GM23338 (cell line): ENCODE measurements at places on chromosomes 3 and 15. TPM values are rescaled to one million over a fixed set of nuclear protein-coding genes. Genes with fewer than 3 reads are reported as not detected.
A peak's percentile ranks its signal among the peaks of the same experiment; 100 is the strongest.

DNA sequence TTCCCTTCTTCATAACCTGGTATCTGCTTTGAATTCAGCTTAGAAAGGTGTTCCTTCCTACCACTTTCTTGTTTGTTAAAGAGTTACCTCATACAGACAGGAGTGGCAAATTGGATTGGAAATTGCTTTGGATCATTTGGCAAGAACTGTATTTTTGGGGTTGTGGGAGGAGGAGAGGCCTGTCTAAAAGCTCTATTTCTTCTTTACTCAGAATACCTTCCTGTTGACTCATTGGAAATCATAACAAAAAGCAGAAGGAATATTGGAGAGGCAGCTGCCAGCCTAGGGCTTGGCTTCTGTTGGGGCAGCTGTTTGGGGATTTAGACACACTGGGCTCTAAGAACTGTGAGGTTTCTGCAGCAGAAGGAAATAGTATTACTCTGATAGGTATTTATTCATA lies 14.2 kb downstream of the IQGAP1 start:
- no peak for DNase-seq
- peaks cover 60% of the 10 kb centered on the region for H3K4me1 ChIP-seq
- no peaks in the 10 kb centered on the region for H3K36me3 ChIP-seq
- H3K27ac ChIP-seq: peak overlapping the region; percentile 18

DNA sequence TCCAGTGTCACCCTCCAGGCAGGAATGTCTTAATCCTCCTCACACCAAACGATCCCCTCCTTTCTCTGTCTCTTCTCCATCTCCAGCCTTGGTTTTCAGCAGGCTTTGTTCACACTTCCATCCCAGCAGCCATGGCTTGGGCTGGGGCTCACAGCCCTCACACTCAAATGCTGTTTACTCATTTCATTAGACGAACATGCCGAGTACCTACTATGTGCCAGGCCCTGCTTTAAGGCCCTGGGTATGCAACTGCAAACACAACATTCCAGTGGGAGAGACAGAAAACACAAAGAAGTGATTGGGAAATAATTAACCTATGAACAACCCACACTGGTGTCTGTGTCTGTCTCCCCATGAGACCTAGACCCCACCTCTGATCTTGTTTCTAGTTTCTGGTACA lies 43.9 kb downstream of the LYZL4 start:
- H3K36me3 ChIP-seq: no peaks in the 10 kb centered on the region
- H3K4me1 ChIP-seq: peaks cover 14% of the 10 kb centered on the region; the same call in 1 of the 2 replicates
- H3K27me3 ChIP-seq: no peaks in the 10 kb centered on the region
- H3K4me3 ChIP-seq: no peak overlapping the region
- no peak for DNase-seq

DNA sequence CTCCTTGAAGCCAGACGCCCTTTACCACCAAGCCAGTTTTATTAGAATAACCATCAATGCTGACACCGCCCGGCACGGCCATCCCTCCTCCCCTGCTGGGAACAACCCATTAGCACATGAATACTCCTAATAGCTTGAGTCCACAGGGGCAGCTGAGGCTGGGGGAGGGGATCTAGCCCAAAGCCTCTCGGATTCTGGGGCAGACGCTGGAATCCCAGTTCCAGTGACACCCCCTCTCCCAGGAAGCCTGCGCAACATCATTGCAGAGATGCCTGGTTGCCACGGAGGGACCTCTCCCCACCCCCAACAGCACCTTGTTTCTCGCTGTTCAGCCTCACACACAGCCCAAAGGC lies 1.2 kb upstream of the LINGO1 start:
- DNase-seq: peak; percentile 98
- H3K27ac ChIP-seq: peak overlapping the region; percentile 96
- no peaks in the 10 kb centered on the region for H3K27me3 ChIP-seq
- H3K4me3 ChIP-seq: peak overlapping the region; percentile 73
- peaks cover 37% of the 10 kb centered on the region for H3K4me1 ChIP-seq

DNA sequence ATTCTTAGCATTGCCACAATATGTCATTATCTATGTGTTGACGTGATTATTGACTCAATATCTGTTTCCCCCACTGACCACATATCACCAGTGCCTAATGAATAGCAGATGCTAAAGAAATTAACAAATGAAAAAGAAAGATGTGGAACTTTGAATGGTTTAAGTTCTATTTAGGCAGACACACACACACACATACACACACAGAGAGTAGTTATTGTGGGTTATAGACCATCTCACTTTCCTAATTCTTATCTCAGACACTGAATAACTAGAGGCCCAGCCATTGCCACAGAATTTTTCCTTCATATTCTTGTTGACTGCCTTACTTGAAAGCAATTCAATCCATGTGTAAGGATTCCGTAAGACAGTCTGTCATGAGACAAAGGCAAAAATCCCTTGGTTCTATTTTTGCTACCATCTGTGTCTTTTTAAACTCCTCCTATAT lies 61.9 kb upstream of the PHLDB2 start:
- H3K27me3 ChIP-seq: no peaks in the 10 kb centered on the region
- no peak overlapping the region for H3K4me3 ChIP-seq

DNA sequence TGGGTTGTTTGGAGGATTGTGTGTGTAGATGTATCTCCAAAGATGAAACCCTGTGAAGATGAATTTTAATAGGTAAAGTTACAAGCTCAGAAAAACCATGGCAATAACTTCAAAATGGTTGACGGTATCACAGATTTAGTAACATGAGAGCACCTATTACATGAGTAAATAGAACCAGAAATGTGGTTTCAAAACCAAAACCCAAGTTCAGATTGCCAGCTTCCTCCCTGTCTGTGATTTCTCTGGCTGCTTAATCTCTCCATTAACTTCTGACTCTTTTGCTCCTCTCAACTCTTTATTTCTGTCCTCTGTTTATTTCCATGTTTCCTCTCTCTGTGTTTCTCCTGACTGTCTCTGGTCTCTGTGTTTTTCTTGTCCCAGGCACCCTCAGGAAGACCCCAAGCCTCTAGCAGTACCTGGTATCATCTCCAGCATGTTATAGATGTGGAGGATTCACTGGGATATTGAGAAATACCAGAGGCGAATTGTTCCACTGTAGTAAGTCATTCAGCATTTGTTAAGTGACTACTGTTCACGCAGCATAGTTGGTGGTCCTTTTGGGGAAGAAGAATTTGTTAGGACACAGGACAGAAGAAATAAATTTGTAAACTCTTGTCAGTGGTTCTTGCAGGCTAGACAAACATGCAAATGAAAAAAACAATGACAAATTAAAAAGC lies 138.8 kb downstream of the BBX start:
- H3K4me3 ChIP-seq: no peak overlapping the region
- H3K27ac ChIP-seq: peak overlapping the region; percentile 53
- peaks cover 33% of the 10 kb centered on the region for H3K4me1 ChIP-seq
- H3K27me3 ChIP-seq: no peaks in the 10 kb centered on the region

- H3K36me3 ChIP-seq: no peaks in the 10 kb centered on the region
- no peaks in the 10 kb centered on the region for H3K27me3 ChIP-seq
- H3K27ac ChIP-seq: no peak overlapping the region
Measured at GRCh38 chr15:67564021-67564967, 21.8 kb downstream of the MAP2K5 start.

DNA sequence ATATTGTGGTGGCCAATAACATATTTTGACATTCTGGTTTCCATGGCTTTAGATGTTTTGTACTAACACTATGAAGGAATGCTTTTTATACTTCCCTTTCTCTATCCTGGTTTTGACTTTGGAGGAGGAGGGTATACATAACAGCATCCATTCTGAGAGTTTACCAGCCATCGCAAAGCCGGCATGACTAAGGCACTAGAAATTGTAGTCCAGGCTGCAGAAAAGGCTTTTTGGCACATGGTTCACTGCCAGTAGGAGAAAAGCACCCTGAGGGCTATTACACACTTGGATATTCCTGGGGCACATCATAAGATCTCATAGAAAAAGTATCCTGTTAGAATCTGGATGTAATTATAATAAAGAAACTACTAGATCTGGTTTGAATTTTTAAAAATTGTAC lies 101.8 kb downstream of the STT3B start:
- no peak for DNase-seq
- no peak overlapping the region for H3K4me3 ChIP-seq
- H3K4me1 ChIP-seq: no peaks in the 10 kb centered on the region
- H3K36me3 ChIP-seq: no peaks in the 10 kb centered on the region
- H3K27me3 ChIP-seq: no peaks in the 10 kb centered on the region
- no peak overlapping the region for H3K27ac ChIP-seq

- no peaks in the 10 kb centered on the region for H3K27me3 ChIP-seq
- no peak overlapping the region for H3K4me3 ChIP-seq
- no peak for DNase-seq
- no peaks in the 10 kb centered on the region for H3K4me1 ChIP-seq
- no peaks in the 10 kb centered on the region for H3K36me3 ChIP-seq
- no peak overlapping the region for H3K27ac ChIP-seq
Measured at GRCh38 chr15:87033056-87033455, 953.4 kb downstream of the AGBL1 start.

DNA sequence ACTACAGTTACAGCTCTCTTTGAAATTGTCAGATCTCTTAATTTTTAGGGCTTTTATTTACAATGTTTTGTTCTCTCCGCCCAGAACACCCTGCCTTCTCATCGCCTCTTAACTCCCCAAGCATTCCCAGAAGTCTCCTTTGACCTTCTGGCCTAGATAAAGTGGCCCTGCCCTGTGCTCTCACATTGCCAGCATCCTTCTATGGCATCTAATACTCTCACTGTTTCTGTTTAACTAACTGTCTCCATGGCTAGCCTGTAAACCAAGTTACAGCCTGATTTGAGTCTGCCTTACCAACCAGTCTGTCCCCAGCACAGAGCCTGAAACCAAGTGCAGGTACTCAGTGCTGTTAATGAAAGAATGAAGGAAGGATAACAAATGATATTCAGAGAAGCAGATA lies 19.9 kb downstream of the COL8A1 start:
- no peak for DNase-seq
- no peak overlapping the region for H3K4me3 ChIP-seq
- no peak overlapping the region for H3K27ac ChIP-seq
- peaks cover 12% of the 10 kb centered on the region for H3K4me1 ChIP-seq
- H3K27me3 ChIP-seq: no peaks in the 10 kb centered on the region

DNA sequence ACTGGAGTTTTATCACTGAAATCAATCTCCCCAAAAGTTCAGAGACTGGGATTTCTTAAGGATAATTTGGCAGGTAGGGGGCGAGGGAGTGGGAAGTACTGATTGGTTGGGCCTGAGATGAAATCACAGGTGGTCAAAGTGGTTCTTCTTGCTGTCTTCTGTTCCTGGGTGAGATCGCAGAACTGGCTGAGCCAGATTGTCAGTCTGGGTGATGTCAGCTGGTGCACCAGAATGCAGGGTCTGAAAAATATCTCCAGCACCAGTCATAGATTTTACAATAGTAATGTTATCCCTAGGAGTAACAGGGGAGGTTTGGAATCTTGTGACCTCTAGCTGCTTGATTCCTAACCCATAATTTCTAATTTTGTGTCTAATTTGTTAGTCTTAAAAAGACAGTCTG lies 86.7 kb upstream of the SLC25A36 start:
- no peaks in the 10 kb centered on the region for H3K36me3 ChIP-seq
- H3K4me3 ChIP-seq: no peak overlapping the region
- no peak overlapping the region for H3K27ac ChIP-seq
- H3K4me1 ChIP-seq: peaks cover 3% of the 10 kb centered on the region; the same call in 1 of the 2 replicates

DNA sequence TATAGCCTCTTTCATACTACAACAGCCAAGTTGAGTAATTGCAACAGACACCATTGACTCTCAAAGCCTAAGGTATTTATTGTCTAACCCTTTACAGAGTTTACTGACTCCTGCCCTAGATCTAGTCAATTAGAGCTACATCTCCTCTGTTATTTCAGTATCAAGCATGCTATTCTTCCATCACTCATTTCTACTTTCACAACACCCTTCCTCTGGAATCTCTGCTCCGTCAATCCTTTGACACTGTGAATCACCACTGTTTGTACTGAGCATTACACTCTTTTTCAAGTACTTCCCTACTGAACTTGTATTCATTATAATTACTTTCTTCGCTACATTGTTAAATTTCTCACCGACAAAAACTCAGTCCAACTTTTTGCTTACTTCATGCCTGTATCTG lies 121.8 kb downstream of the ZNF609 start:
- peaks cover 5% of the 10 kb centered on the region for H3K4me1 ChIP-seq
- no peak for DNase-seq
- H3K27ac ChIP-seq: 0 out of 2 replicates have a peak overlapping the region, but pooled peaks have one; percentile 62
- H3K36me3 ChIP-seq: no peaks in the 10 kb centered on the region
- no peaks in the 10 kb centered on the region for H3K27me3 ChIP-seq
- H3K4me3 ChIP-seq: no peak overlapping the region

GRCh38 chr3:85808755-85809154 lies 850.0 kb downstream of the CADM2 start:
- no peak overlapping the region for H3K4me3 ChIP-seq
- DNase-seq: no peak
- no peak overlapping the region for H3K27ac ChIP-seq
- H3K27me3 ChIP-seq: no peaks in the 10 kb centered on the region

- no peak for DNase-seq
- no peaks in the 10 kb centered on the region for H3K27me3 ChIP-seq
- H3K4me1 ChIP-seq: peaks cover 13% of the 10 kb centered on the region
Measured at GRCh38 chr15:56639631-56640030, 93.7 kb downstream of the ZNF280D start.

DNA sequence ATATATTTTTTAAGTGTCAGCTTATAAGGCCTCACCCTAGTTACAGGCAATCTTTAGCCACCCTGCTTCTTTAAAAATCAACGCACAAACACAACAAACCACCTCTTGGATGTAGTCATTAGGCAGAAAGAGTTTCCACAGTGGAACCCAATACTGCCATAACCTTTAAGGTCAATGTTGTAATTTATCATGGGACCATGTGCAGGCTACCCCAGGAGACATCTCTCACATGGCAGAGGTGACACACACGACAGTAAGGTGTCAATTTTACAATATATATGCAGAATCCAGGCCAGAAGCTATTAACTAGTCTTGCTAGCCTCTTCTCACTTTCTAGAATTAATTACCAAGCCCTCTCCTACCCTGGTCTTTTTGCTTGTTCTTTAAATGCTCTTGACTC lies 336.5 kb downstream of the MAGI1 start:
- no peaks in the 10 kb centered on the region for H3K36me3 ChIP-seq
- no peak for DNase-seq
- no peak overlapping the region for H3K27ac ChIP-seq
- no peaks in the 10 kb centered on the region for H3K4me1 ChIP-seq

- no peaks in the 10 kb centered on the region for H3K27me3 ChIP-seq
- no peak for DNase-seq
- H3K36me3 ChIP-seq: no peaks in the 10 kb centered on the region
- H3K4me3 ChIP-seq: no peak overlapping the region
- H3K27ac ChIP-seq: no peak overlapping the region
Measured at GRCh38 chr15:51321316-51321715, 17.1 kb downstream of the CYP19A1 start.

DNA sequence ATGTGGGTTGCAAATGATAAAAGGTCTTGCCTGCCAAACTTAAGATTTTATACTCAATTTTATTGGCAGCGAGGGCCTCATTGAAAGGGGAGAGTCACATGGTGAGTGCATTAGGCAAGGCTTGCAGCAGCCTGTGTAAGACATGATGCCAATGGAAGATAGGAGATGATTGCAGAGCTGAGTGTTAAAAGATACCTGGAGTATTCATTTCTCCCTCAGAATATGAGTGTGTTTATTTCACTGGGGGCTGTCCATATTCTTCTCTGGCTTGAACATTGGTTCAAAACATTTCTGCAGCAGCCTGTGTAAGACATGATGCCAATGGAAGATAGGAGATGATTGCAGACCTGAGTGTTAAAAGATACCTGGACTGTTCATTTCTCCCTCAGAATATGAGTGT lies 165.2 kb upstream of the NUDT16 start:
- H3K27ac ChIP-seq: no peak overlapping the region
- no peaks in the 10 kb centered on the region for H3K27me3 ChIP-seq
- no peaks in the 10 kb centered on the region for H3K4me1 ChIP-seq
- H3K36me3 ChIP-seq: no peaks in the 10 kb centered on the region
- H3K4me3 ChIP-seq: no peak overlapping the region
- DNase-seq: no peak

COL8A1 gene
- 0.97 and 1.7 TPM in 2 replicates for total RNA-seq

FILIP1L gene
- not detected in 2 replicates for total RNA-seq

SLC24A5 gene
- total RNA-seq: not detected in 2 replicates
